Subcutaneous adipose tissue (tissue), 4 donors: ENCODE measurements at places on chromosomes 11 and 22. TPM values are rescaled to one million over a fixed set of nuclear protein-coding genes. Genes with fewer than 3 reads are reported as not detected.

OR8D4 gene
- total RNA-seq = not detected

TEF gene
- total RNA-seq = 14.1 TPM

MMP7 gene
- total RNA-seq = 0.98 TPM

ZNF280A gene
- total RNA-seq = not detected

SLC22A6 gene
- total RNA-seq = not detected

DERL3 gene
- 0.22 TPM for total RNA-seq

MB gene
- not detected for total RNA-seq

NLRP14 gene
- total RNA-seq = not detected

PDGFB gene
- total RNA-seq = 6.5 TPM

TCN1 gene
- not detected for total RNA-seq

ACR gene
- not detected for total RNA-seq

DLG2 gene
- total RNA-seq = 5.3 TPM

KIF18A gene
- 0.44 TPM for total RNA-seq

ACRV1 gene
- not detected for total RNA-seq

SMIM38 gene
- 1.1 TPM for total RNA-seq

NCR3LG1 gene
- total RNA-seq = 3.1 TPM

THAP7 gene
- 23.1 TPM for total RNA-seq

TUBA8 gene
- 23.2 TPM for total RNA-seq

SUSD2 gene
- 2.1 TPM for total RNA-seq

CYTH4 gene
- 40.3 TPM for total RNA-seq

B3GAT1 gene
- total RNA-seq = not detected

GGTLC2 gene
- not detected for total RNA-seq

PATE4 gene
- not detected for total RNA-seq

CTTN gene
- 186 TPM for total RNA-seq

BLID gene
- not detected for total RNA-seq

SGSM1 gene
- 0.57 TPM for total RNA-seq

IGLL1 gene
- total RNA-seq = not detected

VWA5A gene
- 46.1 TPM for total RNA-seq

UBTFL1 gene
- total RNA-seq = not detected

EXPH5 gene
- 1.0 TPM for total RNA-seq

OR5AK2 gene
- total RNA-seq = not detected

HTATIP2 gene
- total RNA-seq = 68.8 TPM

FAM180B gene
- 2.2 TPM for total RNA-seq

RASSF10 gene
- not detected for total RNA-seq

OR10D3 gene
- not detected for total RNA-seq

TUB gene
- total RNA-seq = 8.7 TPM

OR6T1 gene
- not detected for total RNA-seq
